ENCODE measurements at places on chromosomes 5 and 9.

DNA sequence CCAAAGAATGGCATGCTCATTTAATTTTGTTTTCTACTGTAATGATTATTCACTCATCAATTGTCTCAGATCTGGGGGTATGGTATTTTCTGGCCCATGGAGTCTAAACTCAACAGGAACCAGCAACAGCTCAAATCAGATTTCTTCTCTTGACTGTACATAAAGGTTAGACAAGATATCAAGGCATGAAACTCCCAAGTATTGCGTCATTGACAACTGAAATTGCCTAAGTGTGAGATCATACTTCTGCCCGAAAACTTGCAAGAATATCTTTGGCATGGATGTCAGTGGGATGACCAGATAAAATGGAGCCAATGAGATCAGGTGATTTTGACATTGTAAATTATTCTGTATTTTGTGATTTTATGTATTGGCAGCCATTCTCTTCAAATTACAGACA is 141.7 kb upstream of the STK32A start:
- DNase-seq: no peak

- no peak for DNase-seq
Measured at GRCh38 chr5:172444626-172445365, 9.5 kb downstream of the SH3PXD2B start.

DNA sequence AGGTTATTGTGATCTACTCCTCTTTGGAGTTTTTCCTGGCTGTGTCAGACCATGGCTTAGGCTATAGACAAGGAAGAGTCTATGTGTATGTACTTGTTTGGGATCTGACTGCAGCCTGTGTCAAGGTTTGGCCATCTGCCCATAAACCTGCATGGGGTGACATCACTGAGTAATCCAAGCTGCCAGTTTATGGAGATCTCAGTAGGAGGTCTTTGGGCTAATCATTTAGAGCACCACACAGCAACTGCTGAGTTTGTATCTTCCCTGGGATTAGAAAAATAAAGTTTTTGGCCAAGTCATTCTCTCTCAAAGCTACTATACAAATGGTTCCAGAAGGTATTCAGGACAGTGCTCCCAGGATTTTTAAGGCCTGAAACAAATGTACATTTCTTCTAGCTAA is 65.5 kb upstream of the HSPB3 start:
- no peak for DNase-seq

GRCh38 chr9:126781186-126782052 is 23.4 kb upstream of the ZBTB43 start:
- DNase-seq: peak; percentile 98

- DNase-seq: no peak
Measured at GRCh38 chr5:107887166-107887943, 216.6 kb upstream of the EFNA5 start.

DNA sequence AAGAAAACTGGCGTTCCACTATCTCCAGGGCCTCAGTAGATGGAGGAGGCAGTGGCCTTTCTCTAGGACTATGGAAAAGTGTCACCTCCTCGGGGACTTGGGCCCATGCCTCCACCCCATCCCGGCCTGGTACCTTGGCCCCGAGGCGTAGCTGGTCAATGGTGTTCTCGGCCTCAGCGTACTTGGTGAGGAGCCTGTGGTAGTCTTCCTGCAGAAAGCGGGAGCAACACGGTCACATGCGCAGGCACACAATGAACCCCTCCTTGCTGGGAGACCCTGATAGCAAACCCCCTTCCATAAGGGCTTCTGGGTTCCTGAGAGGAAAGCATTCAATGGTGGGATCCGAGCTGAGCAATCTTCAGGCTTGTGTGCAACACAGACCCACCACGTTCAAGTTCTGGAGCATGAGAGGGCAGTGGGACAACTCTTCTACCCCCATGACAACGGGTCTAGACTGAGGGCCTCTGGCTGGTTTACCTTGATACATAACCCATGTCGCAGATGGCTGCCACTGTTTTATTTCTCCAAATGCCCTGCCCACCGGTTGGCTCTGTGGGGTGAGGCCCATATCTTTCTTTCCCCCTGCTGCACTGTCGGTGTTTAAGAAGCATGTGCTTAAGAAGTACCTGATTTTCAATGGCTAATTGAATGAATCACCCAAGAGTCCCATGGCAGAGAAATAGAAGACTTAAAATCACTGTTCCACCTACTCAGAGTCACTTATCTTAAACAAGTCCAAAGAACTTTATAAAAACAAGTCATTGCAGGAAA is 13.6 kb downstream of the AKNA start:
- DNase-seq: peak; percentile 64
